ENCODE measurements at places on chromosomes 6 and 20.

DNA sequence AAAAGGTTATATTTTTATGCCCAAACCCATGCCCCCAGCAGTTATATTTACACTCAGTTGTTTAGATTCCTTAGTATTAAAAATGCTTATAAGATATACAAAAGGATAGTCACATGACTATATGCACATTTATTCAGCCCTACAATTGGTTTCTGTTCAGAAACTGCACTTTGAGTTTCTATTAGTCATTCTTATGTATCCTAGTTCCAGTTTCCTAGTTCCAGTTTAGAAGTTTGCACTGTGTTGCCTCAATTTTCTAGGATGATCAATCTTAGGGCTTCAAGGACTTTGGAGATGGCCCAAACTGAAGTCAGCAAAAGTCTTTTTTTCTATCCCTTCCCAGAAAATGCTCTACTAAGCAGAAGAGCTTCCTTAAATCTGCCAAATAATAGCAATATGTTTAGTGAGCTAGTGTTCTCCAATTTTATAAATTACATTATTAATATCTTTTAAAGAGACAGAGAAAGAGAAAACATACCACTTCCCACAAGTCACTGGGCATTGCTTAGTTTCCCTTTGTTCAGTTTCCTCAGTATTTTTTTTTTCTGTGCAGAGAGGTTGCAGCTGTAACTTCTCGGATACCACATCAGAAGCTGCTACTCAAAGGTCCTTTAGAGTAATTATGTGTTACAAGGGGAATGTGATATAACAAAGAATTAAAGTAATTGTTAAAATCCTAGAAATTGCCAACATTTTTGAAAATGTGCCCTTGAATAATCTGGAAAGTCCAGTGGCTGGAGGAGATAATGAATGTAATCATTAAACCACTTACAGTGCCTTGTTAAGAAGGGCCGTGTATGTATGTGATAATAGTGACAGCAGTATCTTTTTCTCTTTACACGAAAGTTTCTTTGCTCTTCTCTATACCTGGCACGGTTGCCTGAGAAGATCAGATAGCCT lies 138.8 kb downstream of the KHDRBS2 start:
- no peak for DNase-seq

DNA sequence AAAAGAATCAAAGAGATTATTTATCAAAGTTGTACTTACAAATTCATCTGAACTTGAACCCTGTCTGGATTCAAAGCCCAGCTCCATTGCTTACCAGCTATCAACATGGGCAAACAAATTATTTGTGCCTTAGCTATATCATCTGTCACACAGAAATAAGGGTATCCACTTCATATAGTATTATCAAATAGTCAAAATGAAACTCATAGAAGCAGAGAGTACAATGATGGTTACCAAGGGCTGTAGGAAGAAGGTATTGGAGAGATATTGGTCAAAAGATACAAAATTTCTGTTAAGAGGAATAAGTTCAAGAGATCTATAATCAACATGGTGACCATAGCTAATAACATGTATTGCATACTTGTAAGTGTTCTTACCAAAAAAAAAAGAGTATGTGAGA lies 87.8 kb upstream of the CCDC28A start:
- no peak for DNase-seq

GRCh38 chr6:26257272-26257671 lies 107.7 kb upstream of the BTN3A2 start:
- DNase-seq = no peak

- DNase-seq = peak; percentile 10
These were observed 306.9 kb downstream of the DHX35 start for GRCh38 chr20:39268981-39269461.

GRCh38 chr6:81727876-81728517 lies 24.5 kb downstream of the TENT5A start:
- no peak for DNase-seq

- DNase-seq = peak; percentile 27
These were observed 83.7 kb upstream of the TMEM30A start for GRCh38 chr6:75368151-75368779.

- DNase-seq = no peak
These were observed 48.1 kb downstream of the CHMP4B start for GRCh38 chr20:33859157-33859695.

GRCh38 chr20:21571841-21572690 lies 58.2 kb upstream of the NKX2-2 start:
- DNase-seq = no peak

DNA sequence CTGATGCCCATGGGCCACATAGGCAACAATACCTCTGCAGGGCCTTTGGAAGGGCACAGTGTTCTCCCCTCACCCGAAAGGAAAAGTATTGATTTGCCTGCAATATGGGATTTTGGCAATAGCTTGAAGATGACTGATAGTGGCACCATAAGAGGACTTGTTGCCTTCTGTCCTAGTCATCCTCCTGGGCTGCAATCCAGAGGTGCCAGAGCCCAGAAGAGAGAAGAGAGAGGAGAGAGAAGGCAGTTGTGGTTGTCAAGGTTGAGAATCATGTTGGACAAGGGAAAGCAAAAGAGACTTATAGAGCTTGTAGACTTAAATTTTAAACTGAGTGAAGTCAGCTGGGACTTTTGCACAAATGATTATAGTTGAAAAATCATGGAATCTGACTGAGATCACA lies 14.6 kb downstream of the HDGFL1 start:
- DNase-seq = no peak

- DNase-seq = no peak
These were observed 341.7 kb upstream of the HTR1E start for GRCh38 chr6:86595641-86596040.

DNA sequence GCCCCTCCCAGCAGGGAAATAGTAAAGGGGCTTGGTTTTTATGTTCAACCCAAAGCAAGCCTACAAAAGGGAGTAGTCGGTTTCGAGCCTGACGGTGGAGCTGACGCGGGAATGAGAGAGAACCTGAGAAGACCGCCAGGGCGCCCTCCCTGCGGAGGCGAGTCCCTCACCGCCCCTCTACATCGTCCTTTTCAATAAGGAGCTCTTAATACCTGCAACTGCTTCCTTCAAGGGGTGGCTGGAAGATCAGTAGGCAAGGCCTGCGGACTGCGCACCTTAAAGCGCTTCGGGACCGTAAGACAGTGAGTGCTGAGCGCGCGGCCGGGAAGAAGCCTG lies 709 bp upstream of the ZNF76 start:
- DNase-seq = peak; percentile 22

DNA sequence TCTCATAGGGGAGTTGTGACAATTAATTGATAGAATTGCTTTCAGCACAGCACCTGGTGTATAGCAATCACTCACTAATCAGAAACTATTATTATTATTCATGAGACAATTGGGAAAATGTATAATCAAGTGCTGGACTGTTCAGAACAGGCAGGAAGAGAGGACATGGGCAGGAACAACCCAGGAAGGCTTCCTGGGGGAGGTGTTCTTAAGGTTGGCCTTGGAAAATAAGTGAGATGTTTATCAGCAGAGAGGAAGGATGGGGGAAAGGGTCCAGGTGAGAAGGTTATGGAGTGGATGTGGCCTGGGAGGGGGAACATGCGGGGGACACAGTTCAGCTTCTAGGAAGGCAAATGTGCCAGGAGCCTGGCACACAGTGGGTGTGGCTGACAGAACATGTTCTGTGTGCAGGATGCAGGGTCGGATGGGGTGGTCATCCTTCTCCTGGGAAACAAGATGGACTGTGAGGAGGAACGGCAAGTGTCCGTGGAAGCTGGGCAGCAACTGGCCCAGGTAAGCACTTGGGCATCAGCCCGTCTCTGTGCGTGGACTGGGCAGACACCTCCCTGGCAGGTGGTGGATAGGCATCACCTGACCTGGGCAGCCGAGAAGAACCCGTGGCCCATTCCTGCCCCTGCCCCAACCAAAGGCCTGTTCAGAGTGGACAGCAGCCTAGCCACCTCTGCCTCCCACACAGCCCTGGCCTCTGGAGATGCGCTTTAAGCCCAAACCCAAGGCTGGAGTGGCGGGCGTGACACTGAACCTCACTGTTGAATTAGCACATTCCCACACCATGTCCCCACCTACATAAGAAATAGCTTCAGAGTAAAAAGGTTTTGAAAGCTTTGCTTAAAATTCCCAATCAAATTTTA lies 30.9 kb downstream of the RAB44 start:
- no peak for DNase-seq

DNA sequence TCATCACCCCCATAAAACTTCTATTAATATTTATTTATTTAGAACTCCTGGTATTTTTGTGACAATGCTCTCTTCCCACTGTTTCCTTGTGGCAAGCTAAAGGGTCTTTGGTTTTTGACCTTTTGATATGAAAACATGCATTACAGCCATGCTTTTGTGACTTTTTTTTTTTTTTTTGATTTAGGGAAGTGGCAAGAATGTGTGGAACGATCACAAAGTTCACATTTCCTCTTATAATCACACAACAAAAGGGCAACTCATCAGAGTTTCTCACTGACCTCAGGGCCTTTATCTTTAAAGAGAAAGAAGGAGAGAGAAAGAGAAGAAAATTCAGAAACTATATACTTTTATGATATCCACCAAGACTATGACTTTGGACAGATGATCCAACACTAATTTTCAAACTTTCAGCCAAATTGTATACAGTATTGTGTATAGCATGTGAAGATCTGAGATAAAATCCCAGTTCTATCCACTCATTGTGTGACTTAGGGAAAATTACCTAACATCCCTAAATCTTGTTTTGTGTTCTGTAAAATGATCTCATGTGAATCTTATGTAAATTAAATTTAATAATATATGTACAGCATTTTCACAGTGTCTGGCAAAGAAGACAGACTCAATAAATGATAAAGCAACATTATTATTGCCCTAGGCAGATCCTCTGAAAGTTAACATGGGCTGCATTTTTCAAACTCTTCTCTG lies 106.8 kb upstream of the MARCKS start:
- no peak for DNase-seq

DNA sequence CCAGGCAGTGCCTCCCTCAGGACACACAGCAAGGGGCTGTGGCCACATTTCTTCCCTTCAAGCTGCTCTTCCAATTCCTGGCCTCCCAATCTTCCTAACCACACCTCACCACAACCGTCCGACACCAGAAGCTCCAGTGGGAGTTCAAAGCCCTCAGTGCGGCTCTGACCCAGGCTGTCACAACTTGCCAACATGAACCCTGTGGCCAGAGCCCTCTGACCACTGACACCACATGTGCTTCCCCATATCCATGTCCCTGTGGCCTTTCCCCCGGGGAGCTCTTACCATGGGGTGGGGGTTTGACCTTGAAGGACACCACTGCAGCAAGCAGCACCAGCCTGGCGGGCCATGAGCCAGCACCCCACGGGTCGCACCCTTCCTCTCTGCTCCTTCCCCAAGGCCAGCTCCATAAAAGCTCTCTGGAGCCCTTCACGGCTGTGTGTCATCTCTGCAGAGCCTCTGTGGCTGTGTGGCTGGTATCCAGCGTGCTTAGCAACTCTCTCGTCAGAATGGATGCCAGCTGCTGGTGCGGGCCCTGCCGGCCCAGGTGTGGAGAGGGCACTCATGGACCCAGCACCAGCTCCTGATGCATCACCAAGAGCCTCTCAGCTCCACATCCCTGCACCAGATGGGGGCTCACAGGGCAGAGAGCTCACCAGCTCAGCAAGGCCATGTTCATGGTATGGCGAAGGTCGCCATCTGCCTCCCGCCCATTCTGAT lies 106.1 kb downstream of the PSMB1 start:
- DNase-seq = no peak

- DNase-seq = no peak
These were observed 43.0 kb downstream of the FRK start for GRCh38 chr6:116017546-116018295.

- no peak for DNase-seq
These were observed 30.9 kb upstream of the TGM6 start for GRCh38 chr20:2349801-2350200.

DNA sequence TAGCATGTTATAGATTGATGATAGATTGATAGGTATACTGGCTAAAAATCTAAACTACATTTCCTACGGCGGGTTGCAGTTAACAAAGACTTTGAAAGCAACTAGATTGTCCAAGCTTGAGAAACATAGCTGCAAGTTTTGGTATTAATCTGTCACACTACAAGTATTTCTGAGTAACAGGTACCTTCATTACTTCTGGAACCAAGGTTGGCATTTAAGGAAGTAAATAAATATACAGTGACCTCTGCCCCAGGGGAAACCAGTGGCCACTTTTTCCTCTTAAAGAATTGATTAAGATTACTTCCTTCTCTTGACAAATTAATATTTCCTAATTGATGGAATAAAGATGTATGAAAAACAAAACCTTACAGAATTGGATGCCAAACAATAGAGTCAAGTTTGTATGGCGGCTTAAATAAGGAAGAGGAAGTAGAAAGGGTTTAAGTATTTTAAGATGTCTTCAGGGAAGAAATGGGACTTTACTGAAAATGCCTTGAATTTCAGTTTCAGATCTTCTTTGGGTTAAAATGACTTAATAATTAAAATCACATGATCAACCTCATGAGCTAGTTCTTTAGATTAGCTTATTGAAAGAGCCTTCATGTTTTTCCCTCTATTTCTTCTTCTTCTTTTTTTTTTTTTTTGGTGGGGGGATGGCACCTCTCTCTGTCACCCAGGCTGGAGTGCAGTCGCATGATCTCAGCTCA lies 132.8 kb downstream of the DOK5 start:
- no peak for DNase-seq

DNA sequence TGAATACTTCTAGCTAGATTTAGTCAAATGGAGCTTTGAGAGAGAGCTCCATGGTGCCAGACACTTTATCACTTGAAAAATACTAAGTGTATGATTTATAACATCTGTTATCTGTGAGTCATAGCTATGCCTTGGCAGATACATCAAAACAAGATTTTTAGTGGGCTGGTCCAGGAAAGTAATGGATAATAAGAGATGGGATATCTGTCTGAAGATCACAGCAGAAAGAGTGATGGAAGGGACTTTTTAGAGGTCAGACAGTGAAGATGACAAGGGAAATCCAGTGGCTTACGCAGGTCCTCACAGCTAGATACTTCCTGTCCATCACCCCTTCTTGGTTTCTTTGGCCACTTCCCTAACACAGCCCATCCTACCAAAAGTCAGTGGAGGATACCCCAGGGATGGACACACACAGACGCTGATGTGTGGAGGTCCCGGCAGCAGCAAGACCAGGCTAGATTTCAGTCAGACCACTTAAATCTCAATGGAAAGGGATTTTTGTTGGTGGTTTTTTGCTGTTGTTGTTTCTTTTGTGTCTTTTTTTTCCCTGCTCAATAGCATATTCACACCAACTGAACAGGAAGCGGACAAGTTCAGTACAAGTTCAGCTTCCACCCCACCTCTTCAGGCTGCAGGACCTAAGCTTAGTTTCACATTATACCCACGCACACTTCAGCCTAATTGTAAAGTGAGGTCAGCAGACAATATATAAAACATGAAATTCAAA lies 209.3 kb downstream of the ALDH8A1 start:
- DNase-seq = no peak

- DNase-seq = no peak
These were observed 5.2 kb upstream of the NRSN2 start for GRCh38 chr20:341682-342081.

- DNase-seq = no peak
These were observed 101.1 kb upstream of the SCAF8 start for GRCh38 chr6:154632119-154632518.

- no peak for DNase-seq
These were observed 63.4 kb downstream of the DST start for GRCh38 chr6:56579155-56579851.

- DNase-seq = no peak
These were observed 48.9 kb upstream of the ARMC2 start for GRCh38 chr6:108799354-108799717.
